Iris pigment epithelial cell (primary cell): ENCODE measurements at places on chromosomes 12 and 14.
A peak's percentile ranks its signal among the peaks of the same experiment; 100 is the strongest.

GRCh38 chr12:15534322-15534721 lies 212.0 kb downstream of the PTPRO start:
- peak; percentile 67 for DNase-seq

GRCh38 chr14:75980856-75981255 lies 939 bp downstream of the TGFB3 start:
- DNase-seq: no peak

GRCh38 chr12:116642683-116643082 lies 83.5 kb downstream of the MAP1LC3B2 start:
- DNase-seq: no peak

DNA sequence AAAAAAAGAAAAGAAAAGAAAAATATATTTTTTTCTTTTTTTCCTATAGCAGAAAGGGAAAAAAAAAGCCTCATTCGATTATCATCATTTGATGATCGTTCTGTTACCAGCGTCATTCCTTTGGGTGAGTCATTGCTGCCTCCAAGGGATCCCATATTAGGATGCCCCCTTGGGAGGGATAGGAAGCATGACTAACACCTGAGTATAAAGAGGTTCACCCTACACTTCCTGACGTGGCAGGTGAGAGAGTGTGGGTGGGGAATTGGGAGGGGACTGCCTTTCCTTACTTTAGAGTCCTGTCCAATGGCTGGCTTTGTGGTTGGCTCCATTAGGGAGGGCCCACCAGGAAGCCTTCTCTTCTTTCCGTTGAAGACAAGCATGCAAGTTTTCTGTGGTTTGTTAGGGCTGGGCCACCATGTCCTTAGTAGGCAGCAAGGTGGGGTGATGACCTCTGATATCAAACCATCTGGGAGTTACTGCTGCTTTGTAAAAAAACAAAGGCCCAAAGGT lies 56.1 kb upstream of the FUT8 start:
- peak; percentile 61 for DNase-seq

GRCh38 chr14:103118018-103118662 lies 5.1 kb upstream of the TNFAIP2 start:
- no peak for DNase-seq

DNA sequence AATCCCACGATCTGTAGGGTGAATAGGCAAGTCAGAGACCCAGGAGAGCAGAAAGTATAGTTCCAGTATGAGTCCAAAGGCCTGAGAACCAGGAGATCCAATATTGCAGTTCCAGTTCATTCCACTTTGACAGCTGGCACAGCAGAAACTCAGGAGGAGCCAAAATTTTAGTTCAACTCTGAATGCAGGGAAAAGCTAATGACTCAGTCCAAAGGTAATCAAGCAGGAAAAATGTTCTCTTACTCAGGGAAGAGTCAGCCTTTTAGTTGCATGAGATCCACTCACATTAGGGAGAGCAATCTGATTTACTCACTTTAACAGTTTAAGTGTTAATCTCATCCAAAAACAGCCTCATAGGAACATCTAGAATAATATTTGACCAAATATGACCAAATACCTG lies 130.2 kb upstream of the LRFN5 start:
- DNase-seq: peak; percentile 31

GRCh38 chr12:109110988-109111495 lies 5.3 kb upstream of the ACACB start:
- DNase-seq: peak; percentile 82

- no peak for DNase-seq
These were observed 8.7 kb downstream of the SLC11A2 start for GRCh38 chr12:51017452-51017851.

GRCh38 chr14:32419429-32419828 lies 90.3 kb downstream of the AKAP6 start:
- DNase-seq: peak; percentile 15

- no peak for DNase-seq
These were observed 119.1 kb downstream of the TTC7B start for GRCh38 chr14:90697132-90697531.

- no peak for DNase-seq
These were observed 1.5 kb upstream of the NOVA1 start for GRCh38 chr14:26599291-26599690.

DNA sequence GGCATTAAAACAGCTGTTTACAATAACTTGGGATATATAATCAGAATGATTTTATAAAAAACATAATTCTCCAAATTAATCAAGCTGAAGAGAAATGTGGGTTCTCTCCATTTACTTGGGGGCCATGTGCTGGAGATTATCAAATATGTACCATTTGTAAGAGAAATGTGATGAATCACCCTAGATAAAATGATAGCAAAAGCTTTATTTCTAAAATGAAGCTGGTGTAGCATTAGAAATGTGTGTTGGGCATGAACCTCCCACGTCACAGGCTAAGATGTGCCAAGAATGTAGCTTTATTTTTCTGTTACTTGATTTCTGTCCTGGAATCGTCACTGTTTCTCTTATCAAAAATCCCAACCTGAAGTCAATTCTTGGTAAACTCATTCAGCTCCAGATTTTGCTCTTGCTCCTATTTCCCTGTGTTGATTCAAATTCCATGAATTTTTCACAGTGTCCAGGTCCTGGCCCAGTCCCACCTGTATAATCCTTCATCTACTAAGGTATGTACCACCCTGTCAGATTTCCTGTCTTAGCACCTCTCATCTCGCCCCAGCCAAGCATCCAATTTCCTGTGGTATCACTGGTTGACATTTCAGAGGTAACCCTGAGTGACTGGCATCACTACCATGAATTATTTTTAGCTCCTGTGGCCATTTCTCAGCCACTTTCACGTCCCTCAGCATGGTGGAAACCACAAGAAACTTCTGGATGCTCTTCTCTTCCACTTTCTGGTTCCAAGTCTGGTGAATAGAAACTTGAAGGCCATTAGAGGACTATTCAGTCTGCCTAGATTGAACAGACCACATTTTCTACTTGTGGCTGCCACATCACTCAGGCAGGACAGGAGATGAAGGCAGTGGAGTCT lies 103.6 kb upstream of the FLRT2 start:
- DNase-seq: no peak

GRCh38 chr12:65620046-65620445 lies 204.2 kb upstream of the HMGA2 start:
- no peak for DNase-seq

DNA sequence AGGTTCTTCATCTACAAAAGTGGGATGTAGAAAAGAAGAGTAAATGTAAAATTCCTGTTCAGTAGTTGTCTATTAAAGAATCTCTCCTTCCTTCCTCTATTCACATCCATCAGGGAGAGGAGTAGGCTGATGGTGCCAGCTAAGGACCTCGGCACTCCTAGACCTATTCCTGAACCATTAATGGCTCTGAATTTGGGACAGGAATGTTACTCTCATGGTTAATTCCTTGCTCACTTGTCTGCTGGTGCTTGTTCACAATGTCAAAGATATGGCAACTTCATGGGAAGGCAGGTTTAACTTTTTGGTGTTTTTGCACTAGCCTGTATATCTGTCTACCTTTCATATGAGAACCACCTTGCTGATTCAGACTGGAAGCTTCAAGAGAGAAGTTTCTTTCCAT lies 206.6 kb downstream of the DAD1 start:
- DNase-seq: no peak

GRCh38 chr12:127677537-127678131 lies 589.3 kb upstream of the TMEM132C start:
- peak; percentile 74 for DNase-seq

- DNase-seq: peak; percentile 8
These were observed 73.6 kb upstream of the ELK3 start for GRCh38 chr12:96120359-96121100.

DNA sequence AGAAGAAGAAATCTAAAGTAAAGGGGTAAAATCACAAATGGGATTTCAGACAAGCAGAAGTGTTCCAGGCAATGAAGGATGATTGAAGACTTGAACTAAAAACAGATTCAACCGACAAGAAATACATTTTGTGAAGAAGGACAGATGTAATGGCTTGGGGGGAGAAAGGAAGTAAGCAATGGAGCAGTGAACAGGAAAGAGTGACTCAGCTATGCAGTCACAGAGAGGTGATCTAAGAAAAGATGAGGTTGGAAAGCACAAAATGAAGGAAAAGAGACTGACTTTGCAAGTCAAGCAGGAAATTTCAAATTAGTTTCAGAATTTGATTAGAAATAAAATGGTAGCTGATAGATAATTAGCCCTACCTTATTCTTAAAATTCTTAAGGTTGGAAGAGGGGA lies 66.5 kb downstream of the PUS7L start:
- peak; percentile 81 for DNase-seq

DNA sequence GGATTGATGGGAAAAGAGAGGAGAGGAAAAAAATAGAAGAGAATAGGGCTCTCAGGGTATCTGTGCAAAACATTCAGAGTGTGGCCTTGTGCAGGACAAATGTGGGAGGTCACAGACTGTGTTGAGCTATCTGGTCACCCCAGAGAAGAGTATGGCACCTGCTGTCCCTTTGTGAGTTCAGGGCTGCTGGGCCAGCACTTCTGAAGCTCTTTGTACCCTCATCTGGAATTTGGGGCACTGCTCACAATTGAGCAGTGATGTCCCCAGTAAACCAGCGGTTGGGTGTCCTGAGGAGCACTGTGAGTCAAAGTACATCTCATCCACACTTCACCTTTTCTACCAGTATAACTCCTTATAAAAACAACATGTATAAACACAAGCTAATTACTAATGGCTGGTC lies 2.6 kb upstream of the KRT81 start:
- DNase-seq: no peak
